ENCODE measurements at places on chromosomes 5 and 9.
A peak's percentile ranks its signal among the peaks of the same experiment; 100 is the strongest.

GRCh38 chr5:130689831-130690230 lies 475.2 kb downstream of the HINT1 start:
- no peak for DNase-seq

DNA sequence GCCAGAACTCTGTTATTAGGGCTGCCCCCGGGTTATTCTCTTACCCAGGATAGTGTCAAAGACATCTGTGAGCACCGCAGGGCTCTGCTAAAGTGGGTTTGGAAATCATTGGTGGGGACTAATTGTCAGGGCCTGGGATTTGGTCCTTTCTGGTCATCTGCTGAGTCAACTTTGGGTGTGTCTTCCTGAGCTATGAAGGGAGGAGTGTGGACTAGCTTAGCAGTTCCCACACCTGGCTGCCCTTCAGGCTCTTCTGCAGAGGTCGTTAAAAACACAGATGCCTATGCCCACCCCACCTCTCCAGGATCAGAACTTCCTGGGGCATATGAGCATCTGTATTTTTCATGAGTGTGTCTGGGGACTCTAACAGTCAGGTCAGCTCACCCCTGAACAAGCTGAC lies 352.2 kb downstream of the SLIT3 start:
- no peak for DNase-seq

GRCh38 chr5:138770977-138771376 lies 17.8 kb downstream of the CTNNA1 start:
- DNase-seq = no peak

GRCh38 chr5:159082474-159082873 lies 17.2 kb downstream of the EBF1 start:
- no peak for DNase-seq

DNA sequence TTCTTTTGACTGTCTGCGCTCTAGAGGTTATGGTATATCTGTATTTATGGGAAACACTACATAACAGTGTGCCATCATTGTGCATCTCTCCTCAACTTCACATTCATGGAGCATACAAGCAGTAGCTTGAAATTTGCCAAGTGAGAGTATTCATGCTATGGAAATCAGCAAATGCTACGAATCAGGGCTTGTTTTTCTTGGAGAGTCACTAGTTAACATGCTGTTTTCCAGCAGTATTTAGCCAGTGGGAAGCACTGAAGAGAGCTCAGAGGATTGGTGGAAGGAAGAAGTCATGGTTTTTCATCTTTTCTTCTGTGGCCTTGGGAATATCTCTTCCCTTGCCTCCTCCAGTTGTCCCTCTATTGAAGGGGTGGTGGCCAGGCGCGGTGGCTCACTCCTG lies 303.0 kb downstream of the PSAT1 start:
- no peak for DNase-seq

DNA sequence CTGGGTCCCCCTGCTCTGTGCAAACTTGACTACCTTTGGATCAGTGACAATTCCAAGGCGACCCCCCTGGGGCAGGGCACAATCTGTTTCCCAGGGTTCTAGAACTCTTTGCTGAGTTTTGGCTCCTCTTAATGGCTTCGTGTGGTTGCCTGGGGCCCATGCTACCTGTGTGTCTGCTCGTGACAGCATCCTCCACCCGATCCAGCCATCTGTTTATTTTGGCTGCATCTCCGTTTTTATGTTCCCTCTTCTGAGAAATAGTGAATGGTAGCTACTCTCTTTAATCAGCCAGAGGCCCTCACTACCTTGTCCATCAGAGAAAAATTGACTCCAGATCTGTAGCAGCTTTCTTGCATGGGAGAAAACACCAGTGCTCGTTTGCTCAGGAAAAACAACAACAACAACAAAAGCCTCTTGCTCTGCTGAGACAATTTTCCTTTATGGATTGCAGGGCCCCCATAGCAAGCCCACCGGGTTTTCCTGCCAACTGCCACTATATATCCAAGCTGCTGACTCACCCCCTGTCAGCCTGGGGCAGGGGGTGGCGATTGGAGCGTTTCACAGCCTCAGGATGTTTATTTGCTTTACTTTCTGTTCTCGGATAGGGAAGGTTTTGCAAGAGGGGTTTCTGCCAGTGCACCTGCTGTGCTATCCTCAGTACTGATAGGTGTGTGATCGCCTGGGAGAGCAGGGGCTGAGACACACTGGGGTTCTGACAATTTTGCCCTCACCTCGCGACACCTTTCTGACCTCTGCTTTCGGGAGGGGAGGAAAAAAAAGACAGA lies 607.8 kb downstream of the BNC2 start:
- no peak for DNase-seq

DNA sequence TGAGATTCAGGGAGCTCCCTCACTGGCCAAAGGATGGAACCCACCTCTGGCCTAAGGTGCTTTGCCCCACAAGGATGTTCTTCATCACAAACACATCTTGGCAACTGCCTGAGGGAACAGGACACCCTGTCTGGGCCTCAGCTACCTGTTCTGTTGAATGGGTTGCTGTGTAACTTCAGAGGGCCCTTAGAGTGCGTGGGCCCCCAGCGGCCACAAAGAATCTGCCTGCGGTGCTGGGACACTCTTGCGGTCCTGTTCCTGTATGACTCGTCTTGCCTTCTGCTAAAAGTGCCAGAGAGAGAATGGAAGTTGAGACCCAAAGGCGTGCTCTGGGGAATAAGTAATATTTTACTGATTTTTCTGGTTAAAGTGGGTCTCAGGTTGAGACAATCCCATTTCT lies 14.1 kb upstream of the RPL26L1 start:
- no peak for DNase-seq

DNA sequence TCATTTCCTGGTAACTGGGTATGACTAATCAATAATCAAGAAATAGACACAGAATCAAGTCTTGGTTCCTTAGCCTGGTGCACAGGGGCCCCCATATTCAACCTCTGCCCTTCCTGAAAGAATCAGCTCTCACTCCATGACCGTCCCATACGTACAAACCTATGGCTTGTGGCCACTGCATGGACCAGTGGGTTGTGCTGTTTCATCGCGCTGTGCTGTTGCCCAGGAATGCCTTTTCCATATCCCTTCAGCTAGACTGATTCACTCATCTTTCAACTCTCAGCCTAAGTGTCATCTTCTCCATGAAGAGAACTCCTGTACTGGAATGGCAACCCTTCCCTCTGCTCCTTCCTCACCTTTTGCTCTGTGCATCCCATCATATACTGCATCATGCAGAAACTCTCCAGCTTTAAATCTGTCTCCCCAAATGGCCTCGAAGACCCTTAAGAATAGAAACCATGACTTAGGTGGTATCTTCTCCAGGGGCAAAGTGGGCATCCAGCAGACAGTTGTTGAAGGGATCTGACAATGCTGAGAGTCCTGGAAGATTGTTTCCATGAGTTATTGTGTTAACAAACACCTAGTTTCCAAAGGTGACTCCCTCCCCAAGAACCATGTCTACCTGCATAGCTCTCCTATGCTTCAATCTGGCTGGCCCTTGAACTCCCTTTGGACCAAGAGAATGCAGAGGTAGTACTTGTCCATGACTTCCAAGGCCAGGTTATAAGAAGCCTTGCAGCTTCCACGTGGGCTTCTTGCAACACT lies 180.8 kb downstream of the ACTL7B start:
- DNase-seq = no peak

- no peak for DNase-seq
These were observed 35.9 kb upstream of the PWWP2A start for GRCh38 chr5:160155017-160155750.

- DNase-seq = no peak
These were observed 17.0 kb downstream of the GRXCR2 start for GRCh38 chr5:145855763-145856267.

DNA sequence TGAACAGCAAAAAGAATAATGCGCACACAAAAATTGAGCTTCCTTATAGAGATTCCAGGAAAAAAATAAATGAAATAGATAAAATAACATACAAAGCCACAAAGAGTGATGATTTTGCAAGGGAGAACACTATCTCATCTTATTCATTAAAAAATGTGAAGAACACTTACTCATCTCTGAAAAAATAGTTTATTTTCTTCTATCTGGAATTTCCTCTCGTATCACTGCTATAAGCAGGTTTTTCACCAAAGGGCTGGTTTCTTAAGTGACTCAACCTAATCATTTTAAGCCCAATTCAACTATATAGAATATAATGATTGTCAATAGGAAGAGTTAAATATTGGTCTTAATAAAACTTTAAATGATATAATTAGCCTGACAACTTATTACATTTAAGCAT lies 504.9 kb downstream of the NR2F1-AS1 start:
- DNase-seq = no peak

- DNase-seq = no peak
These were observed 39.5 kb upstream of the GRHPR start for GRCh38 chr9:37382982-37383357.

- DNase-seq = no peak
These were observed 145.8 kb downstream of the TENT4A start for GRCh38 chr5:6859023-6859422.

GRCh38 chr5:93070938-93071337 lies 510.1 kb downstream of the NR2F1-AS1 start:
- DNase-seq = no peak

DNA sequence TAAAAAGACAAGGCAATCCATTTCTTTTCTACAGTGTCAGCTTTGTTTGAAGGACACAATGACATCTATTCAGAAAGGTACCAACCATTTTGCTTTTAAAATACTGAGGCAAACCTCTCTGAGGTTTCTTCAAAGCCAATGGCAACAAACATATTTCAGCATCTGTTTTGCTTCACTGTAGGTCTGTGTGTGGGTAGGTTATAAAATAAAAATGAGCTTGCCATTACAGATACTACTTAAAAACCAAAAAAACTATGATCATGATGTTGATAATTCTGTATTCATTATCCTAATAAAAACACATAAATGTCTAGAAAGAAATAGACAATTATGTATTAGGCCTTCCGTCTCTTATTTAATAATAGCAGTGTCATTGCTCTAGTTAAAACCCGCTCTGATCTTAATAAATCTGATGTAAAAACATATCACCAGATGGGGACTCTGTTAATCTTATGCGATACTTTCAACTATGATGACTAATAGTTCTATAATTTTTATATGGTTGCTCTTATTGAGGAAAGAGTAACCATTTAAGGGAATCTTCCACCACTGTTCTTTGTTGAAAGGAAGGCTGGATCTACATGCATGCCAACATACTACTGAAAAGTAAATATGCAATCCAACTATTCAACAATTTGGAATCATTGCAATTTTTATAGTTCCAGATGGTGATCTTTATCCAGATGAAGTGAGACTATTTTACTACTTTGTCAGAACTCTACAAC lies 647.2 kb downstream of the PDE4D start:
- no peak for DNase-seq

DNA sequence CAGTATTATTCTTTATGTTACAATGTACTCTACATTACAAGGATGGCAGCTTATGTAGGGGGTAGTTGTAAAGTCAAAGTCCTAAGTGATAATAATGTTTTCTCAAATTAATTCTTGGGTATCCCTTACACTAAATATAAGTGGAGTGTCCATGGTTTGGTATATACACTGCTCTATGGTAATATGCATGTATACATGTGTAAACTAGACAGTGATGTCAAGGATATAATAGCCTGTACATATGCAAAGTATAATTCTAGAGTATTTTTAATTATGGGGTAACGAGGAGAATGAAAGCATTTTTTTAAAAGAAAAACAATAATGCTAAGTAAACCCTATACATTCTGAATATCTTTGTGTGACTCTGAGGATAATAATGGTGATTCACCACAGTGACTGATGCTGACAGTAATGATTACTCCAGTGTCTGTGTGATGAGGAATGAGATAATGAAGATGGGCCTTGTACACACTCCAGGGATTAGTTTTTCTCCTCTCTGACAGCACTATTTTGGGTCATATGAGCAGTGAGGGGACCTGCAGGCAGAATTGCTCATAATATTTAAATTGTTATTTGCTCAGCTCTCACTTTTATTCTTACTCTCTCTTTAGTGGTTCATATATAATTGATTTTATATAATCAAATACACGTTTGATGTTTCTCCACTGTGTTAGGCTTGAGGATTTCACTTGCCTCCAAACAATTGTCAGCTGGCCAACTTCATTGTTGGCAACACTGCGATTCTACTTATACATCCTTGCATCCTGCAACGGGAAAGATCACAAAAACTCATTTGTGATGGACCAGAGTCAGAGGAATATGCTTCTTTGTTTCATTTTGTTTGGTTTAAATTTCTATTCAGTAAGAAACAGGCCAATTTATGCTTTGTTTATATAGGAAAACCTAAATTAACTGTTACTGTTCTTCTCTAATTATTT lies 88.2 kb downstream of the NREP start:
- DNase-seq = no peak

DNA sequence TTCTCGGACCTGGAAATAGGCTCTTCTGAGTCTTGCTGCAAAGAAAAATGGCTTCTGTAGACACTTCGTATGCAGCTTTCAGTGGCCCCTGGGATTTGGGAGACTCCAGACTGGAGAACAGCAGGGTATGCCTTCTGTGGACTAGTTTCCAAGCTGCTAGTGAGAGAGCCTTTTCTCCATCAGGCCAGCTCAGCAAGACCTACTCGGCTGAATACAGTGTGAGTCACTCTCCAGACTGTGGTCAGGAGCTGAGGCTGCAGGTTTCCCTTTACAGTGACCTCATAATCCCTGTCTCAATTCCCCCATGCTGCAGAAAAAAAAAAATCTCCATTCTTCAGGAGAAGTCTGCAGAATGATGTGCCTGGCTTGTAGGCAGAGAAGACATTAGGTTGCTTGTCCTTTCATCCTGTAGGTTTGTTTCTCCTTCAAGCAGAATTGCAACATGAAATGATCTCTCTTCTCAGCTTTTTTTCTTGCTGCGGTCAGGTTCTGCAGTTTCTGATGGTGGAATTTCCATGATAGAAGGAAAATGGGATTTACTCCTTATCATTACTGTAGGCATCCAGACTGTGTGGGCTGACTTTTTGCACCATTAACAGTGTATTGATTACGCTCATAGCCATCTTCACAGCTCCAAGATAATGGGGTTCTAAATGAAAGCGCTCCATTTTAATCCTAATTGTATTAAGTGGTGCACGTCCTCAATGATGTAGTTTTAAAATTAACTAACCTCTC lies 78.3 kb upstream of the TNFSF8 start:
- DNase-seq = peak; percentile 27

GRCh38 chr5:170313344-170313743 lies 15.8 kb upstream of the LCP2 start:
- DNase-seq = no peak

DNA sequence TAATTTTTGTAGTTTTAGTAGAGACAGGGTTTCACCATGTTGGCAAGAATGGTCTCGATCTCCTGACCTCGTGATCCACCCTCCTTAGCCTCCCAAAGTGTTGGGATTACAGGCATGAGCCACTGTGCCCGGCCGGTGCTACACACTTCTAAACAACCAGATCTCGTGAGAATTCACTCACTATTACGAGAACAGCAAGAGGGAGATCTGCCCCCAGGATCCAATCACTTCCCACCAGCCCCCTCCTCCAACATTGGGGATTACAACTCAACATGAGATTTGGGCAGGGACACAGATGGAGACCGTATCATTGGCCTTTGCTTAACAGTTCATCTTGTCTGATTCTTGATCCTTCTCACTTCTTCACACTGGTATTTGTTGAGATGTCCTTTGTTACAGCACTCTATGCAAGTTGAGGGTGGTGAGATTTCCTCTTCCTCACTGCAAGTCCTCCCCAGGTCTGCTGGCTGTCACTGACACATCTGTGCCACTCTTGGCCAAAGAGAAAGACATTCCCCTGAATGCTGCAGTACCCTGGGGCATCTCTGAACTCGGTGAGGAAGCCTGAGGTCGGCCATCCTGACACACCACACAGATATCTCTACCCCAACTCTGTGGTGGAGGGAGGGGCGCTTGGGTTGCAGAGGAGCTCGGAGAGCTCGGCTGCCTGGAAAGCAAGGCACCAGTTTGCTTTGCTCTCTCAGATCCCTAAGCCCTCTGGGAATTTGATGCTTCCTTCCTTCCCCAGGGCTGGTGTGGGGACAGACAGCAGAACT lies 4.2 kb upstream of the SUB1 start:
- no peak for DNase-seq

- peak; percentile 40 for DNase-seq
These were observed 126.6 kb upstream of the IL12B start for GRCh38 chr5:159456722-159457465.
